Panc1 (cell line): ENCODE measurements at places on chromosomes 11 and 22.

- no peak for DNase-seq
These were observed 26.8 kb downstream of the PGM2L1 start for GRCh38 chr11:74371269-74372052.

DNA sequence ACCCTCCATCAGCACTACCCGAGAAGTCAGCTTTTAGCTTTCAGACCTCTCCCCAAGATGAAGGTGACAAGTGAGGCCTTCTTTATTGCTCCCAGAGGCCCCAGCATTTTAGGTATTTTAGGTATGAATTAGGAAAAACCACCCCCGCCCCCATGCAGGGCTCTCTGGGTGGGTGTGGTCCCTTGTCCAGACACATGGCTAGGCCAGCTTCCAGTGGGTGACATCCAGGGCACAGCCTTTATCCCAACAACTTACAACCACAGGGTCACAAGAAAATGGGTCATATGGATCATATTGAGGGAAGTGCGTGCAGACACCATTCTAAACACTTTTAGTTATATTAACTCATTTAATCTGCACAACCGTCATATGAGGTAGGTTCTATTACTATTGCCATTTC is 42.1 kb downstream of the RIBC2 start:
- DNase-seq: no peak

- DNase-seq: no peak
These were observed 191.3 kb downstream of the KIF18A start for GRCh38 chr11:27916541-27917100.

- DNase-seq: no peak
These were observed 16.1 kb downstream of the RBX1 start for GRCh38 chr22:40967111-40967760.

DNA sequence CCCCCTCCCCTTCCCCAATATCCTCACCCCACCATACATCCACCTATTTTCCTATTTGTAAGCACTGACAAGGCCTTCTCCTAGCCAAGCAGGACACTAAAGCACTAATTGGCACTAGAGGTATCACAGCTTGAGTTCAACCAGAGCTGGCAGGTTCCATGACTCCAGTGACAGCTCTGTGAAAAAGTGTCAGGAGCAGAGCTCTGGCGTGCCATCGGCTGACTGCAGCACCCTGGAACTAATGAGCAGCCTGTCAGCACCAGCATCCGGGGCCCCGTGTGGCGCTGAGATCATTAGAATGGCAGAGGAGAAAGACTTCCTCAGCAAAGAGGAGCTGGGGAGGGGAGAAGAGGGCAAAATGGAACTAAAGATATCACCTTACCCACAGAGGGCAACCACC is 847.4 kb downstream of the NTM start:
- no peak for DNase-seq

GRCh38 chr11:111448831-111449557 is 63.2 kb downstream of the BTG4 start:
- DNase-seq: no peak

DNA sequence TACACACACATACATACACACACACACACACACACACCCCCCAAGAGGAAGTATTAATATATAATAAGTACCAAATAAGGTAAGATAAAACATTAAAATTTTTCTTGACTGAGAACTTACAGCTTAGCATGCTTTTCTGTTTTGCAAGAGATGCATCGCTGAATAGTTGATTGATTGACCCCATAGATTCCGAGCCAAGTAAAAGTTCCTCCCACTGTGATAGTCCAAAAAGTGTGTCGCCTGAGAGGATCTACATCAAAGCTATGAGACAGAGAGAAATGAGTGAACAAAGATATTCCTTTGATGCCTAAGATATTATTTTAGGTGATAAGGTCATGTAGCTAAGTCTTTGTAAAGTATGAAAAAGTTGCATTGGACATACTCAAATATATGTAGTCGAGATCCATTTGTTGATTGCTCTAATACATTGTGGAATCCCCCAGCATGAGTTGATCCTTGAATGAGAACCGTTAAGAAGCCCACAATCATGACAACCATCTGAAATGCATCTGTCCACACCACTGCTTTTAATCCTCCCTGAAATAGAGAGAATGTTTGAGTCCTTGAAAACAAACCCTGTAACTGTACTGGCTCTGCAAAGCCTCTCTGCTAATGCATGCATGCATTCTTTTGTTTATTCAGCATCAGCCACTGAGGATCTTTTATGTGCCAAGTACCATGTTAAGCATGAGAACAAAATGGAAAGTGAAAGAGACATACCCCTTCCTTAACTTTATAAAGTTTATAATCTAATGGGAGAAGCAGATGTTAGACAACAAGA is 18.3 kb downstream of the SLC5A12 start:
- DNase-seq: no peak

GRCh38 chr22:45314054-45314721 is 4.5 kb downstream of the FAM118A start:
- no peak for DNase-seq
